ENCODE measurements at places on chromosomes 6 and 20.

- no peak for DNase-seq
Measured at GRCh38 chr6:19669206-19669605, 168.0 kb upstream of the ID4 start.

DNA sequence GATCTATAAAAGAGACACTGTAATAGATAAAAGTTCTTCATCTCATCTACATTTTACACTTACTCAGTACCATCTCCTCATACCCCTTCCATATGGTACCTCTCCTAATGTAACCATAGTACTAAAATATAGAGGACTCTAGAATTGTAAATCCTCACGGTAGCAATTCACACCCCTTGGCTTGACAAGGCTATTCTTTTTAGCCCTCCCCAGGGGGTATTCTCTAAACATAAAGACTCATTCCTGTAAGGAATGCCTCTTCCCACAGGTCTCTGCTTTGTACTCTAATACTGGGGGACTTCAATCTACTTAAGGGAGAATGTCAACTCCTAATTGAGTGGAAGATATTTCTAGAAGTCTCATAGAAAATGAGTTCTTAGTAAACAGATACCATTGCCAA, 85.9 kb downstream of the VIP start:
- no peak for DNase-seq

- no peak for DNase-seq
Measured at GRCh38 chr6:103983860-103984259, 875.9 kb downstream of the HACE1 start.

DNA sequence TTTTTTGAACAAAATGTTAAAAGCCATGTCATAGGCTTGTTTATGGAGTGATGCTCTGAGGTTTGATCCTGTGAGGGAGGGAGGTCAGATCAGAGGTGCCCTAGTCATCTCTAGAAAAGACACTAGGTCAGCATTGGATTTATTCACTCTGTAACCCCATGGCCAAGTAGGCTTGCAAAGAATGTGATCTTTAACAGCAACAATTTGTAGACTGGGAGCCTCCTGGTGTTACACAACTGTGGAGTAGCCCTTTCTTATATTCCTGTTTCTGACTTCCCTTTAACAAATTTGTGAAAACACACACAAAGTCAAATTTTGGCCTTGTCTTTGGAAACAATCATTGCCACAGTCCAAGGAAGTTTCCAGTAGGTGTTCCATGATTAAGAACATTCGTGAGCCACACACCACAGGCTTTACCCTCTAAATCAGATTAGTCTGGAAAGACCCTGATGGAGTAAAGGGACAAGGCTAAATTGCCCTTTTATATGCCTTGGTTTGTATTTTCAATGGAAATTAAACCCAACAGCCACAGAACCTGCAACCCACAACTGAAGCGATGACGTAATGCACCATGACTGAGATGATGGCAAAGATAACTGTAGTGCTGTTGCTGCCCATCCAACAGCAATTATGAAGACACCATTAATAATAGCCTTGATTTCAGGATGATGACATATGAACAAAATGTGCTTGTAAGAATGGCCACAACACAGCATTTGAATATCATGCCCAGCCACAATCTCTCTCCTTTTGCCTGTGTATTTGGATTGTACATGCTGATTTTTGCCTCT, 22.1 kb downstream of the SCP2D1 start:
- DNase-seq: no peak

DNA sequence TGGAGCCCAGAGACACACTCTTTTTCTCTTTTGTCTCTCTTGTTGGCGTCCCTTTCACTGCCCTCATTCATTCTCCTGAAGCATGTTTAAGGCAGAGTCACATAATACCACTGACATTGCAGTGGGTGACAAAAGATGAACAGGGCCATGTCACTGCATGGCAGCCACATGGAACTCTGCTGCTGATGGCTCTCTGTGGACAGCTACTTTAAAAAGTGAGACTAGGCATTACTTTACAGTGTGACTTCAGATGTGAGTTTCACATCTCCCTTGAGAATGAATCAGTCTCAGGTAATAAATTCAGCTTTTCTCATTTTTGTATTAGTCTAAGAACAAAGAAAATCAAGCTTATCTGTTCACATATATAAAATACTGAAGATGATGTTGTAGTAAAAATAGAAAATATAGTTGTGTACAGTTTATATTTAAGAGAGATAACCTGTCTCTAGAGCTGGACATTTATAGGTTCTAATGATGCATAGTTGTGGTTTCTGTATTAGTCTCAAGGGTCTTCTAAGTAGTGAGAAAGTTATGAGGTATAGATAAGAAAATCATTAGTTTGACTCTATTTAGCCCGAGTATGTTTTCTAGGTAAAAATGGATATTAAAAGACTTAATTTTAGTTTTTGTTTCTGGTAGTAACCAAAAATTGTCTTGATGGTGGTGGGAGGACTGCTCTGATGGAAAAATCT, 6.1 kb downstream of the MRS2 start:
- DNase-seq: no peak

- DNase-seq: no peak
Measured at GRCh38 chr6:52820198-52820597, 16.6 kb upstream of the GSTA1 start.

DNA sequence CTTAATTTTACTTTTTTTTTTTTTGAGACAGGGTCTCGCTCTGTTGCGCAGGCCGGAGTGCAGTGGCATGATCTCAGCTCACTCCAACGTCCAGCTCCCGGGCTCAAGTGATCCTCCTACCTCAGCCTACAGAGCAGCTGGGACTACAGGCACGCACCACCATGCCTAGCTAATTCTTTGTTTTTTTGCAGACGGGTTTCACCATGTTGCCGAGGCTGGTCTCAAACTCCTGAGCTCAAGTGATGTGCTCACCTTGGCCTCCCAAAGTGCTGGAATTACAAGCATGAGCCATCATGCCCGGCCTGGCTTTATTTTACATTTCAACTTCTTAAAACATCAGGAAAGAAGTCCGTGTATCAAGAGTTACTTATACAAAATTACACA, 5.7 kb downstream of the OSER1 start:
- DNase-seq: no peak

DNA sequence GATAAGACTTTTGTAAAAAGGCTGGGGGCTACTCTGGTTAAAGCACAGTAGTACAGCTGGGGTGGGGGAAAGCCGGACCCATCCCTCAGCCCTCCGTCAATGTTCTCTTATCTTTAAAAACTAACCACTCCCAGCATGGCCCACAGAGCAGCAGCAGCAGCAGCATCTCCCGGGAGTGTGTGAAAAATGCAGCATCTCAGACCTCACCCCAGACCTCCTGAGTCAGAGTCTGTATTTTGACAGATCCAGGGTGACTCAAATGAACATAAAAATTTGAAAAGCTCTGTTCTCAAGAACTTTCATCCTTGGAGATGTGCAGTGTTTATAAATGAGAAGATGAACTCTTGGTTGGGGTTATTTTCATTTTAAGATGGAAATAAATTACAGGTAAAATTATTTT, 277.7 kb upstream of the ECI2 start:
- DNase-seq: no peak

- no peak for DNase-seq
Measured at GRCh38 chr6:106460481-106460880, 100.0 kb downstream of the CRYBG1 start.

DNA sequence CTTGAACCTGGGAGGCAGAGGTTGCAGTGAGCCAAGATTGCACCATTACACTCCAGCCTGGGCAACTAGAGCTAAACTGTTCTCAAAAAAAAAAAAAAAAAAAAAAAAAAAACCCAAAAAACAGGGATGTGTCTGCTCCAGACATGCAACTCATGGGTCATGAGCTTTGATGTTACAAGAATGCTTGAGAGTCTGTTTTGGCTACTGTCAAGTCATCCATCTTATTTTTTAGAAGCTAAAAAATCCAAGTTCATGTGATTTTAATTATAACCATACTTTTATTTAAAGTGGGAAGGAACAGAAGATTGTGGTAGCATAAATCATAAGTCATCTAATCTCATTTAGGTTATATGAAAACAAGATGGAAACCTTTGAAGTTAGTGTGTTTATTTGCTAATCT, 120.6 kb downstream of the PDE7B start:
- DNase-seq: no peak

- DNase-seq: peak; percentile 83
Measured at GRCh38 chr20:36202891-36203338, 33.4 kb upstream of the AAR2 start.

DNA sequence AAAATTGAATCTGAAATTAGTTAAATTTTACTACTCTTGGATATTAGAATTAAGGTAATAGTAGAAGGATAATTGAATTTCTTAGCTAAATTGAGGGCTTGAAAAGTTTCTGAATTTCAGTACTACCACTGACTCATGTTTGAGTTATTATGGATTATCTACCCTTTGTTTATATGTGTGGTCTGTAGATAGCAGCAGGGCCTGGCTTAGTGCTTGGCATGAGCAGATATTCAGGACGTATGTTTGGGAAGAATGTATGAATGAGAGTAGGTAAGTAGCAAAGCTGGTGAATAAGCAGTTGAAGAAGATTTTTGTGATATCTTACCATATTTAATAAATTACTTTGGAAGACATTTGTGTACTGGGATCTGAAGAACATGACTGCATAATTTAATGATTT, 152.7 kb downstream of the MACROD2 start:
- DNase-seq: no peak

GRCh38 chr6:1065986-1066385, 245.9 kb upstream of the FOXQ1 start:
- no peak for DNase-seq

DNA sequence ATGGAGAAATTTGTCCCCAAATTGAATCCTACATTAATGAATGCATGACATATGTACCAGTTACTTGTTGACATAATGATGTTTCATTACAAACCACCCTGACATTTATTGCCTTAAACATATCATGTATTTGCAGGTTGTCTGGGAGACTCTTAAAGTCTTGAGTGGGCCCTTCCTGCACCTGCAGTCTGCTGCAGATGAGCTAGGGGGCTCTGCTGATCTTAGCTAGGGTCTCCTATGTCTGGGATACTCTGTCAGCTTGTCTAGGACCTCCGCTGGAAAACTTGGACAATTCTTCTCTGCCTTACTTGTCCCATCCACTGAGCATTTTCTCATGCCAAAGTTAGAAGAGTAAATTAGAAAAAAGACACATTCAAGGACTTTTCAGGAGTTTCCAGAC, 581.6 kb downstream of the HAO1 start:
- DNase-seq: no peak

- no peak for DNase-seq
Measured at GRCh38 chr20:40335437-40335836, 353.6 kb downstream of the MAFB start.

All from activated CD4-positive, CD25-positive, alpha-beta regulatory T cell treated with anti-CD3 and anti-CD28 coated beads, Interleukin-2, amount 50 U/mL, for 72 hours (primary cell).